ENCODE measurements at places on chromosomes 12 and 14.

DNA sequence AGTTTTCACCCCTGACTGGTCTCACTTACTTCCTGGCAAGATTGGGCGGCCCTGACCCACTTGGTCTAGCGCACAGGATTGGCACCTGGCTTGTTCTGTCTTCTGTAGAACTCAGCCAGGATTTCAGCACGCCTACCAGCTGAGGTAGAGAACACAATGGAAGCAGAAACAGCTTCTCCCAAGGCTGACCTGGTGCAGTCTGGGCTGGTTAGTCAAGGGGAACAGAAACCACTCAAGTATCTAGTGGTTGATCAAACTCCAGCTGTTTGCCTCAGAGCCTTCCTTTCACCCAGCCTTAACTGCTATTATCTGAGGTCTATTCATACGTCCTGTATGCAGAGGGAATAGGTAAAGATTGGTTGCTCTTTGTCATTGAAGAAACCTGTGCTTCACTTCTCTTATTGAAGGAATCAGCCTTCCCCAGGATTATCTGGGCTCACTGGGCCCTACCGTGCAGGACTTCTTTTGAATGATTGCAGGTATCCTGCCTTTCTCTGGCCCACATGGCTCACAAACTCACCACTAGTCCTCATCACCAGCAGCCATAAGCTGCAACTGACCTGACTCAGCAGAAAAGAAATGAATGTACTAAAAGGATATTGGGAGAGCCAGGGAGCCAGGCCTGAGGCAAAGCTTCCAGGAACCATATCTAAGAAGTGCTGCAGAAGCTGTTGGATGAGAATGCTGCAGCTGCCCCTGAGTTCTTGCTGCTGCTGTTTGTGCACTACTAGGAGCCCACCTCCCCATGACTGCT is 2.5 kb upstream of the PLEKHD1 start:
- peak; percentile 64 for DNase-seq

DNA sequence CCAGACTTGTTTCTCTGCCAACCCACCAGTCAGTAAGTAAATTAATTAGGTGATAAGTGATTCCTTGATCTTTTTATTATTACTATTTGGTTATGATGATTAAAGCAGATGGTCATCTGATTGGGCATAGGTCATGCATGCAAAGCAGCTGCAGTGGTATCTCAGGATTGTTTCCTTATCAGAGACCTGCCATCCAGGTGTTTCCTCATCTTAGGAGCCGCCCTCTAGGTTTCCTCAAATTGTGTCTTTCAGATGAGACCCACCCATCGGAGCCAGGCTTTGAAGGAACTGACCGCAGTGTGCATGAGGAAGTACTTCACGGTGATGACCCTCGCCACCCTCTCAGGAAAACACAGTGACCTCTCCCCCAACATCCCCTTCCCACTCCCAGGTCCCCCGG is 63.3 kb downstream of the ZFP36L1 start:
- DNase-seq: no peak

GRCh38 chr14:102046337-102047278 is 40.2 kb downstream of the HSP90AA1 start:
- peak; percentile 55 for DNase-seq

DNA sequence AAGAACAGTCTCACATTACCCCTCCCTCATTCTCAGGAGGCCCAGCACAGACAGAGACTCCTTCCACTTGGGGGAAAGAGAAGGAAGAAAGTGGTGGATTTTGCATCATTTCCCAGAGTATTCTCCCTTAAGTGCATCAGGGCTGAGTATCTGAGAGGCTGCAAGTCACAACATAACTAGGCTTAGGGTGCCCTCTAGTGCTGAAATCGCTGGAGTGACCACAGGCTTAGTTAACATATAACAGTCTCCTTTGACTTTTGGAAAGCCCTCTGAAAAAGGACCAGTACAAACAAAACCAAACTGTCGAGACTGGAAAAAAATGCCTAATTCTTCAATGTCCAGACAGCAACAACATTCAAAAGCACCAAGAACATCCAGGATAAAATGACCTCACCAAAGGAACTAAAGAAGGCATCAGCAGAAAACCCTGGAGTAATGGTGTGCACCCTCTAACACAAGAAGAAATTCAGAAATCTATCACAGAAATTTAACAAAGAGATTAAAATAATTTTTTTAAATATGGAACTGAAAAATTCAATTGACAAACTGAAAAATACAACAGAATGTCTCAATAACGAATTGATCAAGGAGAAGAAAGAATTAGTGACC is 412.3 kb downstream of the RPS29 start:
- peak; percentile 69 for DNase-seq

DNA sequence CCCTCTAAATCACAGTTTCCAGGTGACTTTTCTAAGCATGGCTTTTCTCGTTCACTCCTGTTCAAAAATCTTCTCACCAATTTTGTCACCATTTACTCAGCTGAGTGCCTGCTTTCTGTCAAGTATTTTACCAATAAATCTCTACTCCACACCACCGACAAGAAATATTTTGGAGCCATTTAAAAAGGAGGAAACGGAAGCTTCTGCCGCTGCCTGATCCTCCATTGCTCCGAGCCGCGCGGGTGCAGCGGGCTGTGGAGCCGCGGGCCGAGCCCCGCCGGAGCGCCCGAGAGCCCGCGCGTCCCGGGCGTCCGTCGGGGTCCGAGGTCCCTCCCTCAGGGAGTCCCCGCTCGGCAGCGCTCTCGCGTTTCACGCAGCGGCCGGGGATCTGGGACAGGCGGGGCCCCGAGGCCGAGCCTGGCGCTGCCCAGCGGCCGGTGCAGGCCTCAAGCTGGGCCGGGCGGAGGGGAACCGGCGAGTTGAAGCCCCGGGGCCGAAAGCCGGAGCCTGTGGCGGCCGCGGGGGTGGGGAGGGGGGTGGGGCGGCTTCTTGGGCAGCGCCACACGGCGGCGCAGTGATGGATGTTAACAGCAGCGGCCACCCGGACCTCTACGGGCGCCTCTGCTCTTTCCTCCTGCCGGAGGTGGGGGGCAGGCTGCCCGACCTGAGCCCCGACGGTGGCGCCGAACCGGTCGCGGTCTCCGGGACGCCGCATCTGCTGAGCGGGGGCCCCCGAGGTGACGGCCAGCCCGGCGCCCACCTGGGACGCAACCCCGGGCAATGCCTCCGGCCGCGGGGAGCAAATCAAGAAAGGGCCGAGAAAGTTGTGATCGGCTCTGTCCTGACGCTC is 1.1 kb upstream of the HEBP1 start:
- DNase-seq: peak; percentile 67

- no peak for DNase-seq
These were observed 9.8 kb upstream of the RMST start for GRCh38 chr12:97452839-97453238.

DNA sequence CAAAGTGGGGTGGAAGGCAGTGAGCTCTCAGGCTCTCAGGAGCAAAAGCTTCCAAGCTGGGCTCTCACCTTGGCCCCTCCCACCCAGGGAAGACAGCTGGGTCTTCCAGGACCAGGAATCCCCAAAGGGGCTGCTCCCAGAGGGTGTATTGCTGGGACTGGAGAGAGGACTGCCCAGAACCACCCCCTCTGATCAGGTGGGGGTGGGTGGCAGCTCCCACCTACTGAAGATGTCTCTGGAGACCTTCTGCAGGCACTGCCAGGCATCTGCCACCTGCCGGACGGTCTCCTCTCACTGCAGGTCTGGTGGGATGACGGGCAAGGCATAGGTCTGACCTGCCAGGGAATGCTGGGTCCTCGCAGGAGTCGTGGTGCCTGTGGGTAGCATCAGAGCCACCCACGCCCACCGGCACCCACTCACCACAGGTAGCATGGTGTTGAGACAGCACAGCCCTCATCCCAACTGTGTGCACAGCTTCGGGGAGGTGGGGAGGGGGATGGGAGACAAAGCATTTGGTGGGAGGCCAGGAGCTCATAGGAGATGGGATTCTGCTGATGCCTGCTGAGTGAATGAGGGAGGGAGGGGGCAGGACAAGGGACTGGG is 103.2 kb downstream of the SINHCAF start:
- DNase-seq: no peak

DNA sequence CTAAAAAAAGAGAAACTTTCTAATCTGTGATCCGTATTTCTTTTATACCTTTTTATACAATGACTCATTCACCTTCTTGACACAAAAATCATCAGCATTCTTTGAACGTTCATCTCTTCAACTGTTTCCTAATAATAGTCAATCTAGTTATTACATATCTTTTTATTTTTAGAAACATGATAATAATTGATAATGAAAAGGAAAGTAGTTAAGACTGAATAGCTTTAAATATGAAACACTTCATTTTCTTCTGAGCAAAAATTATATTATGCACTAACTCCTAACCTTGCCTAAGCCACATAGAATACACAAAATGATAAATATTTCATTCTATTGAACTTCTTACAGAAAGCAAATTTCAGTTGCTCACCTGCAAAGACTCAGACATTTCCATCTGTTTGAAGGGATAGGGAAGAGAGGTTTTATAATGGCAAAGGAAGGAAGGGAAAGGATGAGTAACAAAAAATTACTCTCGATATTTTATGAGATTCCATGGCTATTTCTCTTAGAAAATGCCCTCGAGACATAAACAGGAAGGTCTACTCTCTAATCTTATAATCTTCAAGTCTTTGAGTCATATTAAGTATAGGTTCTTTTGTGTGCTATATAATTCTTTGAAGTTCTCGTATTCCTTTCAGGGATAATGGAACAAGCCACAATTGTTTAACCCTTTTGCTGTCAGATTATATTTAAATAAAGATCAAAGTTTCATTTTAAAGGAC is 7.5 kb upstream of the KLHL42 start:
- no peak for DNase-seq

DNA sequence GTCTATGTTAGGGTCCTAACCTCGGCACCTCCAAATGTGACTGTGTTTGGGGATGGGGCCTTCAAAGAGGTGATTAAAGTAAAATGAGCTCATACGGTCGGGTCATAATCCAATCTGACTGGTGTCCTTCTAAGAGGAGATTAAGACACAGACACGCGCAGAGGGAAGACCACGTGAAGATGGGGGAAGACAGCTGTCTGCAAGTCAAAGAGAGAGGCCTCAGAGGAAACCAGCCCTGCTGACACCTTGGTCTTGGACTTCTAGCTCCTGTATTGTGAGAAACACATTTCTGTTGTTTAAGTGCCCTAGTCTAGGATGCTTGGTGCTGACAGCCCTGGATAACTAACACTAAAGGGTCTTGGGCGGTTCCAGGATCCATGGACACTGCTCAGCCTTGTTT is 109.6 kb downstream of the DICER1 start:
- no peak for DNase-seq

All from NAMALWA (cell line).